Thymus (tissue), 14 donors: ENCODE measurements at places on chromosomes 3 and 15. TPM values are rescaled to one million over a fixed set of nuclear protein-coding genes. Genes with fewer than 3 reads are reported as not detected.

DNA sequence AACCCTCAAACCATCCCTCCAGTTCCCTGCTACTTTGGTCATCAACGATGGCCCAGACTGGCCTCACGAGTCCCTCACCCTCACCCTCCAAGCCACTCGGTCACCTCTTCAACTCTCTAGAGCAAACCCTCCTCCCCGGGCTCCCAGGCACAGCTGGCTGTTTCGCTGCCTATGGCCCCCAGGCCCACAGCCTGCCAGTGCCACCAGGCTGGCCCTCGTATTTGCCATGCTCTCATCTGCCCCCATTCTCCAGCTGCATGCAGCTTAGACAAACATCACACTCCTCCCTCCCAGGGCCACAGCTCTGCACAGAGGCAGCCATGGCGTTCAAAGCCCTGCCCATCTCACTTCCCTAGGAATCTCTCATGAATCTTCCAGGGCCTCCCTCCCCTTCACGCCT, 13.8 kb downstream of the RAB43 start:
- H3K4me1 ChIP-seq, result peaks cover 4% of the 10 kb centered on the region
- no peak overlapping the region for H3K27ac ChIP-seq
- H3K4me3 ChIP-seq, result no peak overlapping the region
- no peak for DNase-seq
- no peaks in the 10 kb centered on the region for H3K27me3 ChIP-seq

GRCh38 chr3:177251755-177252154, 54.5 kb upstream of the TBL1XR1 start:
- H3K36me3 ChIP-seq, result no peaks in the 10 kb centered on the region
- H3K27me3 ChIP-seq, result no peaks in the 10 kb centered on the region
- no peak overlapping the region for H3K27ac ChIP-seq
- no peak overlapping the region for H3K4me3 ChIP-seq

GRCh38 chr3:119625451-119626153, 27.9 kb downstream of the PLA1A start:
- H3K27ac ChIP-seq, result no peak overlapping the region
- H3K4me1 ChIP-seq, result peaks cover 2% of the 10 kb centered on the region
- DNase-seq, result no peak
- no peaks in the 10 kb centered on the region for H3K36me3 ChIP-seq
- no peaks in the 10 kb centered on the region for H3K27me3 ChIP-seq

DNA sequence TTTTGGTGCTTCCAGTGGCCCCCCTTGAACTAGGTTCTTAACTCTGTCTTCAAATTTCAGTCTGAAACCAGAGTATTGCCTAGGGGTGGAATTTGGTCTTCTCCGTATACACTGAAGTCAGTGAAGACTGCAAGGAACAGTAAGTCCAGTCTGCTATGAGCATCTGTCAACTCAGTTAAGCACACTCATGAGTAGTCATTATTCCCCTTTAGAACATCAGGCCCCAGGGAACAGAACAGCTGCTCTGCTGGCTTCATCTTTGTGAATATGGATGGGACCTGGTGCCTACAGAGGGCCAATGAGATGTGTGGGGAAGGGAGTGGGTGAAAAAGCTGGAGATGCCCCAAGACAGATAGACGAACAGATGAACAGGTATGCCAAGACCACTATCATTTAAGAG, 85.2 kb upstream of the PRR23C start:
- H3K4me3 ChIP-seq, result no peak overlapping the region
- H3K27me3 ChIP-seq, result no peaks in the 10 kb centered on the region
- no peaks in the 10 kb centered on the region for H3K4me1 ChIP-seq

GRCh38 chr3:36166477-36166876, 213.8 kb upstream of the STAC start:
- no peak overlapping the region for H3K4me3 ChIP-seq
- no peak overlapping the region for H3K27ac ChIP-seq
- no peaks in the 10 kb centered on the region for H3K4me1 ChIP-seq
- DNase-seq, result no peak

GRCh38 chr15:60379525-60380274, 18.1 kb downstream of the ANXA2 start:
- no peaks in the 10 kb centered on the region for H3K4me1 ChIP-seq

DNA sequence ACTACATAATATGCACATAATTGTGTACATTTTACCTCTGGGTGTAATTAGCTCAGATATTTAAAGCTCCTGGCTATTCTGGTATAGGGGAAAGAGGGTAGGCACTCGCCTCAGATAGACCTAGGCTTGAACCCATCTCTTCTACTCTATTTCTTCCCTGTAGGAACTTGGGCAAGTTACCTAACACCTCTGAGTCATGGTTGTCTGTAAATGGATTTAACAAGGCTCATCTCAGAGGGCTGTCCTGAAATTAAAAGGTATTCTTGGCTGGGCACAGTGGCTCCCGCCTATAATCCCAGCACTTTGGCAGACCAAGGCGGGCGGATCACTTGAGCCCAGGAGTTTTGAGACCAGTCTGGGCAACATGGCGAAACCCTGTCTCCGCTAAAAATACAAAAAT, 30.7 kb downstream of the NANOGP8 start:
- no peak for DNase-seq
- no peak overlapping the region for H3K27ac ChIP-seq

- no peak for DNase-seq
- no peak overlapping the region for H3K4me3 ChIP-seq
- H3K27ac ChIP-seq, result no peak overlapping the region
- H3K4me1 ChIP-seq, result peaks cover 74% of the 10 kb centered on the region
These were observed 13.9 kb downstream of the MAPKAPK3 start for GRCh38 chr3:50630877-50631276.

- DNase-seq, result no peak
- H3K27me3 ChIP-seq, result no peaks in the 10 kb centered on the region
- H3K36me3 ChIP-seq, result no peaks in the 10 kb centered on the region
These were observed 284.1 kb upstream of the STT3B start for GRCh38 chr3:31248563-31248992.

DNA sequence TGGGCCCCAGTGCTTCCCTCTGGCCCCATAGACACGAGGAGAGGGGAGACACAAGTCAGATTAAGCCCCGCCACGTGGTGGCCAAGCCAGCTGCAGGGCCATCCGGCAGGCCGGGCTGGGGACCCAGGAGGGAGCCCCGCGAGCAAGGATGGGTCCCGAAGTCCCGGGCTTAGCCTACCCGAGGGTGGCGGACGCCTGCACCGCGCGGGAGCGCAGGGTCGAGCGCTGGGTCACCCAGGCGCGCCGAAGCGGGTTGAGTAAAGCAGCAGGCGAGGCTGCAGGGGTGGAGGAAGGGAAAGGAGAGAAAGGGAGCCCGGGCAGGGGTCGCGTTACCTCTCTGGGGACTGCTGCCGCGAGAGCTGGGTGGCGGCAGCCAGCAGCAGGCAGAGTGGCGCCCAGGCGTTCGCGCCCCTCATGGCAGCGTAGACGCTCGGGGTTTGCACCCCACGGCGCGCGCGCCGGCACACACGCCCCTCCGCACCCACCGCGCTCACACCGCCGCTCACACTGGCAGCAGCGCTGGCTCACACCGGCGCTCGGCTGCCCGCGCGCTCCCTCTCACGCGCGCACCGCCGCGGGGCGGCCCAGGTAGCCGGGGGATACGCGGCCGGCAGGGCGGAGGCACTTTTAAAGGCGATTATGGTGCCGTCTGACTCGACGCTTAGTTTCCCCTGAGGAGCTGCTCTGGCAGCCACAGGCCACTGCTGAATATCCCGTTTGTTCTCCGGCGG, at the start of gene PCOLCE2:
PCOLCE2 (minus strand) TSS at position 603 of the 731 bp plus-strand sequence; CDS start at position 416, 187 bp downstream.
- no peaks in the 10 kb centered on the region for H3K36me3 ChIP-seq
- H3K27ac ChIP-seq, result no peak within 1 kb of the TSS
- peak within 1 kb of the TSS; percentile 27 for H3K4me3 ChIP-seq
- H3K27me3 ChIP-seq, result peaks cover 46% of the 10 kb centered on the region

- H3K27ac ChIP-seq, result no peak overlapping the region
- H3K4me3 ChIP-seq, result peak overlapping the region; percentile 27
- no peak for DNase-seq
- peaks cover 4% of the 10 kb centered on the region for H3K36me3 ChIP-seq
- no peaks in the 10 kb centered on the region for H3K27me3 ChIP-seq
- H3K4me1 ChIP-seq, result peaks cover 83% of the 10 kb centered on the region
These were observed 1.0 kb downstream of the LIMD1 start for GRCh38 chr3:45595364-45596195.

DNA sequence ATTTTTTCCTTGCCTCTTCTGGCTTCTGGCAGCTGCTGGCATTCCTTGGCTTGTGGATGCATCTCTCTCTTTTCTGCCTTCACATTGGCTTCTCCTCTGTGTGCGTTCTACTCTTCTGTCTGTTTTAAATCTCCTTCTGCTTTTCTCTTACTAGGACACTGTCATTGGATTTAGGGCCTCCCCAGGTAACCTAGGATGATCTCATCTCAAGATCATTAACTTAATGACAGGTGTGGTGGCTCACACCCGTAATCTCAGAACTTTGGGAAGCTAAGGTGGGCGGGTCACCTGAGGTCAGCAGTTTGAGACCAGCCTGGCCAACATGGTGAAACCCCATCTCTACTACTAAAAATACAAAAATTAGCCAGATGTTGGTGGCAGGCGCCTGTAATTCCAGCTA, 40.9 kb upstream of the ULK4 start:
- H3K27me3 ChIP-seq, result no peaks in the 10 kb centered on the region
- no peak overlapping the region for H3K27ac ChIP-seq
- H3K4me3 ChIP-seq, result no peak overlapping the region
- no peak for DNase-seq
- no peaks in the 10 kb centered on the region for H3K4me1 ChIP-seq
- no peaks in the 10 kb centered on the region for H3K36me3 ChIP-seq

GRCh38 chr3:106692624-106693023, 684.6 kb upstream of the CCDC54 start:
- H3K27me3 ChIP-seq, result no peaks in the 10 kb centered on the region
- no peaks in the 10 kb centered on the region for H3K36me3 ChIP-seq
- DNase-seq, result no peak
- H3K4me3 ChIP-seq, result no peak overlapping the region
- no peak overlapping the region for H3K27ac ChIP-seq

DNA sequence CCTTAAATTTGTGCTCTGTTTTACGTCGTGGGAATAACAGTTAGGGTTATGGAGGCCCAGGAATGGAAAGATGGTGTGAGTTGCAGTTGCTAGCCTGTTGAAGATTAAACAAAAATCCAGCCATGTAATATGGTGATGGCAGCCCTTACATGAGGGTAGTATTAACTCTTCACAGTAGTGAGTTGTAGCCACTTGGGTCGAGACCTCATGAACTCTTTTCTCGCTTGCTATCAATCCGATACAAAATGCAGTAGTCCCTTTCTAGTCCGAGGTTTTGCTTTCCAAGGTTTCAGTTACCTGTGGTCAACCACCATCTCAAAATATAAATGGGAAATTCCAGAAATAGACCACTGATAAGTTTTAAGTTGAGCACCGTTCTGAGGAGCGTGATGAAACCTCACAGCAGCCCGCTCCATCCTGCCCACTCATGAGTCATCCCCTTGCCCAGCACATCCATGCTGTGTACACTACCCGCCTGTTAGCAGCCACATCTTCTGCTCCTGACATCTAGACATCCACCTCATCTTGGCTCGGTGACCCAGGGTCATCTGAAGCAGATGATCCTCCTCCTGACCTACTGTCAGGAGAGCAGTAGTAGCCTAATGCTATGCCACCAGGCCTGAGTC, 177.9 kb downstream of the CDIN1 start:
- H3K36me3 ChIP-seq, result no peaks in the 10 kb centered on the region
- H3K27ac ChIP-seq, result no peak overlapping the region
- no peak overlapping the region for H3K4me3 ChIP-seq
- no peaks in the 10 kb centered on the region for H3K4me1 ChIP-seq
- no peak for DNase-seq
- H3K27me3 ChIP-seq, result no peaks in the 10 kb centered on the region

- H3K4me3 ChIP-seq, result no peak overlapping the region
- H3K27ac ChIP-seq, result no peak overlapping the region
These were observed 105.6 kb upstream of the LRRN1 start for GRCh38 chr3:3693593-3693992.

DNA sequence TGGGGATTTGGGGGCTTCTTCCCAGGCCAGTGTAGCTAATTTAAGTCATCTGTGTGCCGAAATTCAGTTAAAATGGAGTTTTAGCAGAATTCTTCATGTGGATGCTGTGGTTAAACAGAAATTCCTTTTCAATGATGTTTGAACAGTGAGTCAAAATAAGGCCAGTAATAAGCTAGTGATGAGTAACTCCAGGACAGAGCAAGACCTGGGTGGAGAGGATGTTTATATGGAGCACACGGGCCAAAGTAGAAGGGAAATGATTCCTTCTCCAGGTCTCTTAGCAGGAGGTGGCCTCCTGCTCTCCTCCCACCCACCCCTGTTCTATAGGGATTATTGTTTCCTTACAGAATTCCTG, 31.9 kb upstream of the UACA start:
- no peaks in the 10 kb centered on the region for H3K27me3 ChIP-seq
- H3K4me1 ChIP-seq, result no peaks in the 10 kb centered on the region
- H3K27ac ChIP-seq, result no peak overlapping the region
- no peak overlapping the region for H3K4me3 ChIP-seq
- H3K36me3 ChIP-seq, result no peaks in the 10 kb centered on the region
- DNase-seq, result no peak

DNA sequence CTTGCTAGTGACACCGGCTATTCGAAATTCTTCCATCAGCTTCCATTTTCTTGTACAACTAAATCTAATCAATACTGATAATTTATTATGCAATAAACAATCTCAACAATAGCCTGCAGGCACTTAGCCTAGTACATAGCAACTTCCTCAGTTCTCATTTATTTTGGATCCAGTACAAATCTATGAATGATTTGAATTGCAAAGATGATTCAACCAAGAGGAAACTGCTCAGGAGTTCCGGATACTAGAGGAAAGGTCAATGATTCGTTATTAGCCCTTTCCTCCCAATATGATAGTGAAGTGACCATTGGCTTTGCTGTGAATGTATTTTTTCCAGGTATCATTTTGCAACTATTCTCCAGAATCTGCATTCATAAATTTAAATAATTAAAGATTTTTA, 827.0 kb downstream of the CADM2 start:
- no peak overlapping the region for H3K27ac ChIP-seq
- H3K36me3 ChIP-seq, result no peaks in the 10 kb centered on the region
- DNase-seq, result no peak
- H3K4me1 ChIP-seq, result no peaks in the 10 kb centered on the region
- no peak overlapping the region for H3K4me3 ChIP-seq

DNA sequence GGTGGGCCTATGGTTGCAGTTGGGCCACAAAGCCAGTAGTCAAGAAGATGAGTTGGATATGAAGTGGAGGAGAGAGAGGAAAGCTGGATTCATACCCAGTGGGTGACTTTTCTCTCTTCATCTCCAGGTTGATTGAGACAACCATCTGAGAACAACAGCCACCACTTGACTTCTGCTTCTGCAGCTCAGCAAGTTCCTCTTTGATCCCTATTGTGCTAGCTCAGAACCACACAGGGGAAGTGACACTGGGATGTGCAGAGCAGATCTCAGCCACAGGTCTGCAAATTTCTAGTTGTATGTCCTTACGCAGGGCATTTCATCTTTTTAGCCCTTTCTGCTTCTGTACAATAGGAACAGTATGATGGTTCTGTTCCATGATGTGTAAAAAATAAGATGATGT, 459.2 kb upstream of the ARRDC4 start:
- no peak overlapping the region for H3K27ac ChIP-seq
- H3K4me1 ChIP-seq, result no peaks in the 10 kb centered on the region
- H3K36me3 ChIP-seq, result no peaks in the 10 kb centered on the region
- H3K27me3 ChIP-seq, result no peaks in the 10 kb centered on the region
- no peak overlapping the region for H3K4me3 ChIP-seq
- DNase-seq, result no peak

The RGMA gene
- 0.76 TPM for total RNA-seq

The GOLGA6D gene
- total RNA-seq, result 0.05 TPM

The PCSK6 gene
- 10.5 TPM for total RNA-seq

The CD200 gene
- total RNA-seq, result 20.0 TPM

The IL1RAP gene
- 6.8 TPM for total RNA-seq

The SNURF gene
- total RNA-seq, result 6.9 TPM

The SEMA5B gene
- 0.99 TPM for total RNA-seq

The PTX3 gene
- total RNA-seq, result 1.2 TPM

The SLC28A1 gene
- total RNA-seq, result 0.05 TPM

The DNAH1 gene
- 3.3 TPM for total RNA-seq
